ENCODE measurements at places on chromosomes 16 and 17.

DNA sequence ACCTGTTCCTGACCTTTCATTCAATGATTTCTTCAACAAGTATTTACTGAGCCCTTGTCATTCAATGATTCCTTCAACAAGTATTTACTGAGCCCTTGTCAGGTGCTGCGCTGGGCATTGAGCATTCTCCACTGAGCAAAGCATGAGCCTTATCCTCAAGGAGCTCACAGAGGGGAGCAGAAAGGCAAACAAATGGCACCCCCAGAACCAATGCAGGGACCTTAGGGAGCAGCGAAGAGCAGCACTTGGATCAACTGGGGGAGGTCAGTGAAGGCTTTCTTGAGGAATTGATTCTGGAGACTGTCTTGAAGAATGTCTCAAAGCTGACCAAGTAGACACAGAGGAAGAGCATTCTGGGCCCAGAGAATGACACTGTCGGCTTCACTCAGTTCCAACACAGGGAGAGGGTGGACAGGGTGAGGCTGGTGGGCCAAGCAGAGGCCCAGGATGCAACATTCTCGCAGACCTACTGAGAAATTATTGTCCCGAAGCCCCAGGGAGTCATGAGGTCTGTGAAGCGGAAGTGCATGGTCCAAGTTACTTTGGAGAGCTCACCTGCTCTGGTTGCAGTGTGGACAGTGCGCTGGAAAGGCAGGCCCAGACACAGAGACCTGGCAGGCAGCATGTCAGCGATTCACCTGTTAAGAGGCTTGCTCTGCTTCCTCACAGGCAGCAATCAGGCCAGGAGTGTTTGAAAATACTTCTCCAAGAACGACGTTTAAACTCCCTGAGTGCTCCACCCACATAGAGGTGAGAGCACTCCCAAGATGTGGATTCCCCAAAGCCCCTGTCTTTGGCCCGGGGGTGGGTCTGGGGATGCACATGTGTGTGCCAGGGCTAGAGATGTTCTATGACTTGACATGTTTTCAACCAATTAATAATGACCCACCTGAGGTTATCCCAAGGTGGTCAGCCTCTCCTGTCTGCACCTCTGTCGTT, 3.2 kb upstream of the MPO start:
- no peak for DNase-seq

GRCh38 chr16:11624636-11625607, 38.2 kb upstream of the LITAF start:
- no peak for DNase-seq

DNA sequence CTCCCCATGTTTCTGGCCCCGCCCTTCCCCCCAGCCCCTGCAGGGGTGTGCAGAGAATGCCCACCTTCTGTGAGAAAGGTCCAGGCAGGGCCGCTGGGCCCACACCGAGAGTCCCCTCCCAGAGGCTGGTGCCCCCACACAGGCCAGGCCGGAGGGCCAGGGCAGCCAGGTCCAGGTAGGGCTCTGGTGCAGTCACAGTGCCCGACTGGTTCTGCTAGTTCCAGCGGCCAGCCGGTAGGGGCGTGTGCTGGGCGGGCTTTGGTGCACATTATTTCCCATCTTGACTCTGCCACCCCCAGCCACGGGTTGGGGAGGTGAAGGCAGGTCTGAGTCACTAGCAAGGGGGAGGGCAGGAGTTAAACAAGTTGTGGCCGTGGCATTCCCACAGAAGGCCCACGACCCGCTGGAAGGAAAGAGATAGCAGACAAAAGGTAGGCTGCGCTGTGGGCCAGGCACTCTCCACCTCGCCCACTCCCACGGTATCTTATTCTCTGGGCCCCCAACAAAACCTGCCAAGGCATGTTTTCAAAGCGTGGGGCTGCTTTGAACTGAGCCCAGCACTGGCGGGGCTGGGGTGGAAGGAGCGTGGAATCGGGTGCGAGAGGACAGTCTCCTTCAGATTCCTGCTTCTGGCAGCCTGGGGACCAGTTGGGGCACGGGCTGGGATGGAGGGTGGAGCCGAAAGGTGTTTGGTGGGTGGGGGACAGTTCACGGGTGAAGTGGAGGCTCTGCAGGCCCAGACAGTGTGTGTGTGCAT, 1.9 kb downstream of the EPN3 start:
- DNase-seq = no peak

DNA sequence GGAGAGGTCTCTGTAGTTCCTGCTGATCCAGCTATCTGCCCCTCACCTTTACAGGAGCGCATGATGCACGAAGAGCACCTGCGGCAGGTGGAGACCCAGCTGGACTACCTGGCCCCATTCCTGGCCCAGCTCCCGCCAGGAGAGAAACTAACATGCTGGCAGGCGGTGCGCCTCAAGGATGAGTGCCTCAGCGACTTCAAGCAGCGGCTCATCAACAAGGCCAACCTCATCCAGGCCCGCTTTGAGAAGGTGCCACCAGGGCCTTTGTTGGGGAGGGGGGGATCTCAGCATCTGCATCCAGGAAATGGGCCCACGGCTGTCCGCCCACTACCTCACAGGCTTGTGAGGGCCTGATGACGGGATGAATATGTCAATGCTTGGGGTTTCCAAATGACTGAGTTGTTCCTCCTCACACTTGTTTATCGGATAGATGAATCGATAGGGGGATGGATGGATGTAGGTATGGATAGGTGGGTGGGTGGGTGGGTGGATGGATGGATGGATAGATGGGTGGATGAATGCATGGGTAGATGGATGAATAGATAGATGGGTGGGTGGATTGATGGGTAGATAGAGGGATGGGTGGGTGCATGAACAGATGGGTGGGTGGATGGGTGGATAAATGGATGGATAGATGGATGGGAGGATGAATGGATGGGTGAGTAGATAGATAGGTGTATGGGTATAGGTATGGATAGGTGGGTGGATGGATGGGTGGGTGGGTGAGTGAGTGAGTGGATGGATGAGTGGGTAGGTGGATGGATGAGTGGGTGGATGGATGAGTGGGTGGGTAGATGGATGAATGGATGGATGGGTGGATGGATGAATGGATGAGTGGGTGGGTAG, 7.0 kb upstream of the KATNB1 start:
- no peak for DNase-seq

GRCh38 chr17:37506678-37507077, 17.0 kb downstream of the DUSP14 start:
- DNase-seq = no peak

DNA sequence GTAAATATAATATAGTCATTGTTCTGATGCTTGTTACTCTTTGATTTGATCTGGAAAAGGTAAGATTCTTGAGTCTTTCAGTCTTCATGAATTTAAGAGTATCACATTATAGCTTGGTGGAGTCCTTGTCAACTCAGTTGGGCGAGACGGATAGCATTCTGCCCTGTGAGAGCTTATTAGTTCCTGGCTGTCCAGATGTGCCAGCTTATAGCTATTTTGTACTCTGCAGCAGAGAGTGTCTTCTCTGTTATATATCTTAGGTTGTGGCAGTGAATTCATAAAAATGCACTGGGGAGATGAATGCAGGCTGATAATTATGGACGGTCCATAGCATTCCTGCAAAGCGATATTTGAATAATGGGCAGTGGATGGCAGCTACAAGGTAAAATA, 51.0 kb upstream of the CRISPLD2 start:
- DNase-seq = no peak

DNA sequence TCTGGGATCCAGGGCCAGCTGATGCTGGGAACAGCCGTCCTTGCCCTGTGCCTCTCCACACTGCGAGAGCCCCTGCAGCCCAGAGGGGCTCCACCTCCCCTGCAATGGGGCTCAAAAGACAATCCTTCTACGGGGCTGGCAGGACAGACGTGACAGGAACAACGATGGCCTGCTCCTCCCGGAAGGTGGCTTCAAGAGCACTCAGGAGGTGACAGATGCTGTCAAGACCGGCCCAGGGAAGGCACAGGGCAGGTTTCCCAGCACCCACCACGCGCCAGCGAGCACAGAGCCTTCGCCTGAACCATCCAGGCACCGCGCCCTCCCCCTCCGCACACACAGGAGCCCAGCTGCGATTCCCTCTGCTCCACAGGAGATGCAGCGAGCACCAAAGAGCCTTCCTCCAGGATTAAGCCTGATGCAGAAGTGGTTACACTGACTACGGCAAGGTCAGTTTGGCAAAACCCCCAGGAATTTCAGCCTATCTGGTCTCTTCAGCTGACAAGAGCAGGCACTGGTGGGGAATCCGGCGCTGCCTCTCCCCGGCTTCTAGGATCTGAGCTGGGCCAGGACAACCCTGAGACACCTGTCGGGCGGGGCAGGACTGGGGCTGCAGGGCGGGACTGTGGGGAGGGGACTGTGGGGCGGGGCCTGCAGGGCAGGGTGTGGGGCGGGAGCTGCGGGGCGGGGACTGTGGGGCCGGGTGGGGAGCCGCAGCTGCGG, 103.4 kb downstream of the ZNF778 start:
- no peak for DNase-seq

DNA sequence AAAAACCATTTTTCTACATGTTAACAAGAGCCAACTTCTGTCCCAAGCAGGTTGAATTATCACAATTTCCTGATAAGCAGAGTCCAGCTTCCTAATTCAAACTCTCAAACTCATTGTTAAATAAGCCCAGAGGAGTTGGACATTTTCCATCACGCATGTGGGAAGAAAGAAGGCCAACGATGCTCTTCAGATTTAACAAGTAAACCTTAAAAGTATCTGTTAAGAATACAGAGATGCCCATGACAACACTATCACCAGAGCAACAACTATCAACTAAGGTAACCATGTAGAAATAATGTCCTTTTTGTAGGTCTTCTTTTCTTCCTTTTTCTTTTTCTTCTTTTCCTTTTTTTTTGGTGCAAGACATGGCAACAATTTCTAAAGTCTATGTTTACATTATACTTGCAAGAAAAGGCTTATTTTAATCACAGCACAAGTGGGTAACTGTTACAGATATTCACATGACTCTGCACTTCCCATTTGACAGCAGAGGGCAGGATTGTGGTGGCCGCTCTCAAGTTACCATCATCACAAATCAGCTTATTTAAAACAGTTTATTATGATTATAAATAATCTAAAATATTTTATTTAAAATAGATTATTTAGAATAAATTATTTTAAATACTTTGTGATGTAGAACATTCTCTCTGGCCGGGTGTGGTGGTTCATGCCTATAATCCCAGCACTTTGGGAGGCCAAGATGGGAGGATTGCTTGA, 35.7 kb upstream of the DHRS7B start:
- DNase-seq = no peak

GRCh38 chr16:79294568-79294967, 306.0 kb downstream of the MAF start:
- DNase-seq = no peak

DNA sequence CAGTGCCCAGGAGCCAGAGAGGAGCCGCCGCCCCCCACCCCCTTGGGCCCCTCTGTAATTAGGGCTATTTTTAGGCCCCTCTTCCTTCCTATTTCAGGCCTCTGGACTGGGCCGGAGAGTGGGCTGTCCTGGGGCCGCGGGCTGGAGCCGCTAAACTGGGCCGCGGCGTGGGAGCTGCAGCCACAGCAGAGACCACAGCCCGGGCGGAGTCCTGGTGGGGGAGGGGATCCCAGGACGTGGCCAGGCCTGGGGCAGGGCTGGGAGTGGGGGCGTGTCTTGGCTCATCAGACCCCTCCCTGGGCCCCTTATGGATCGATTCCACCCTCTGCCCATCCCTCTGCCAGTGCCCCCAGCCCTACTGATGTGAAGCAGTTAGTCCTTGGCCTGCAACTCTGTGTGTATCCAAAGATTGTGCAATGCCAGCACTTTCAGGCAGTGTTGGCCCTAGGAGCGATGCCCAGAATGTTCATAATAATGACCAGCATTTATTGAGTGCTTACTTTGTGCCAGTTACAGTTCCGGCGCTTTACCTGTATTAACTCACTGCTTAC, 15.0 kb upstream of the TAC4 start:
- no peak for DNase-seq

GRCh38 chr16:74309789-74310781, 13.5 kb downstream of the PSMD7 start:
- no peak for DNase-seq

- DNase-seq = no peak
These were observed 127.2 kb downstream of the CMIP start for GRCh38 chr16:81571592-81572385.

DNA sequence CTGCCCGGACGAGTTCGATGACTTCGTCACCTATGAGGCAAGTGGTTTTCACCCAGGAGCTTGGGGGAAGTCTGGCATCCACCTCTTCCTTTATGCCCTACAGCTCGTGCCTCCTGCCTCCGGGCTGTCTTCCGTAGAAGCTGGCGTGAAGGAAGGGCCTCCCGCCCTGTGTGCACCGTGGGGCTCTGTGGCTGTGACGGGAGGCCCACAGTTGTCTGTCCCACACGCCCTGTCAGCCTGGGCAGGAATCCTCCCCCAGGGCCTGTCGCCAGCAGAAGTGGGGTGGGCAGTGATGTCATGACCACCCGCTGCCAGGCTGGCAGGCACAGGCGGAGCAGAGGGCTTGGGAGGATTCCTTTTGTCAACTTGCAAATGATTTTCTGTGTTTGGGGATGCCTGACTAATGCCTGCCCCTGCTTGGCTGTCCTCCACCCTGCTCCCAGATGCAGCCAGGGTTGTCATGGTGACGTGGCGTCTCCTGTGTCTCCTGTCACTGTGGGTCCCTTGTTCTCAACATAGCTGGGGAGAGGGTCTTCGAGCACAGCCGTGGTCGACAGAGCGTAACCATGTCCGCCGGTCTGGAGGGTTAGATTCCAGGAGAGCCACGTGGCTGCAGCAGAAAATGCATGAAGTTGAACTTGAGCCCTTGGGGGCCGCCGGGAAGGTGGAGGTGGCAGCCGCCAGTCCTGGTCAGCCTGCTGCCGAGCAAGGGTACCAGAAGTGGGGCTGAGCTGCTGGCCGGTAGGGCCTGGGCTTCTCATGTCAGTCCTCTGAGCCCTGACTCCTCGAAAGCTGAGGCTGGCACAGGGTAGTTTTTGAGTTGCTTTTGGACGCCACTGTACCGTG, 46.1 kb downstream of the RAB11FIP3 start:
- DNase-seq = no peak
